ENCODE measurements at places on chromosomes 3 and 15. TPM values are rescaled to one million over a fixed set of nuclear protein-coding genes. Genes with fewer than 3 reads are reported as not detected.

DNA sequence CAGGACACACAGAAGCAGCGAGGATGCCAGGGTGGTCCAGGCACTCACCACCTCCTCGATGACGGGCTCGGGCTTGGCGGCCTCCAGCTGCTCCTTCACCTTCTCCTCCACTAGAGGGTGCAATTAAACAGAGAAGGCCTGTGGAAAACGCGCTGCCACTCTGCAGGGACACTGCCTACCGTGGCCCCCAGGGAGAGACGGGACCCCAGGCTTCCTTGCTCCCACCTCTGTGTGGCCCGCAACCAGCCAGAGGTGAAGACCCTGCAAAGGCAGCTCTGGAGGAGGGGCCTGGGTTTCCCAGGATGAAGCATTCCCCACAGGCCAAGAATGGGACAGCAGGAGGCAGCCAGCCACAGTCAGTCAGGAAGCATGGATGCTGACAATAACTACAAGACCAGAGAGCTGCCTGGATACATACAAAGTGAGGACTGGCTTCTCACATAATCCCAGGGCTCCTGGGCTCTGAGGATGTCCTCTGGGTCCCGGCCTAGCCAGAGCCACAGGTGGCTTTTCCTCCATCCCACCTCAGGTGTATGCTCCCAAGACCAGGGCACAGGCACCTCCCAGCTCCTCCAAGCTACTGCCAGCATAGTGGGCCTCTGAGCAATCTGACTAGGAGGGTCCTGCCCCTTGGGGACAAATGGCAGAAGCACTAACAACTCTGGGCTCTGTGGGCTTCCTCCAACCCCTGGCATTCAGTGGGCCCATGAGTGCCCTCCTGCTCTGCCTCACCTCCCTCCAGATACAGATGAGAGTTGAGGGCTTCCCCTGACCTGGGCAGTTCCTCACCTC lies 46.2 kb downstream of the PTH1R start:
- H3K27me3 ChIP-seq: no peaks in the 10 kb centered on the region
- peaks cover 8% of the 10 kb centered on the region for H3K4me1 ChIP-seq
- peak; percentile 94 for DNase-seq
- peaks cover 80% of the 10 kb centered on the region for H3K36me3 ChIP-seq
- no peak overlapping the region for H3K27ac ChIP-seq
- H3K4me3 ChIP-seq: no peak overlapping the region

KATNBL1 gene
- 37.3 TPM for total RNA-seq

DNA sequence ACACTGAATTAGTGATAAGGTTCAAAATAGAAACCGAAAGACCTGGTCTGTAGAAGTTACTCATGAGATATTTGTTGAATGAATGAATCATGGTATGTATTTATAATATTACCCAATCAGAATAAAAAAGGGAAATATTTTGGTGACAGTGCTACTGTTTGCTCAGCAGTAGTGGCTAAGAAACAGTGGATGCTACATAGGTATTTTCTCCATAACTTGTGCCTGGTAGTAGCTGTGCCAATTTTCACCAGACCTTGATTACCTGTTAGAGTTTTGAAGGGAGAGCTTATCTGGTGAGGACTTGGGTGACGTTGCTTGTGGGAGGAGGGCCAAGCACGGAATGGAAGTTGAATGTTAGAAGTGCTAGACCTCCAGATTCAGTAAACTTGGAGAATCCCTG lies 14.3 kb downstream of the LIMD1 start:
- DNase-seq: peak; percentile 81
- H3K4me1 ChIP-seq: peaks cover 32% of the 10 kb centered on the region
- H3K27ac ChIP-seq: peak overlapping the region; percentile 73
- peaks cover 9% of the 10 kb centered on the region for H3K36me3 ChIP-seq

GRCh38 chr3:122468896-122469533 lies 45.7 kb downstream of the KPNA1 start:
- no peaks in the 10 kb centered on the region for H3K4me1 ChIP-seq
- DNase-seq: no peak
- H3K36me3 ChIP-seq: peaks cover 8% of the 10 kb centered on the region
- no peak overlapping the region for H3K4me3 ChIP-seq

- peak; percentile 92 for DNase-seq
- peaks cover 22% of the 10 kb centered on the region for H3K4me1 ChIP-seq
- H3K36me3 ChIP-seq: no peaks in the 10 kb centered on the region
- no peaks in the 10 kb centered on the region for H3K27me3 ChIP-seq
- peak overlapping the region; percentile 94 for H3K4me3 ChIP-seq
- peak overlapping the region; percentile 88 for H3K27ac ChIP-seq
Observed at GRCh38 chr3:49469037-49469935, 781 bp upstream of the DAG1 start.

DNA sequence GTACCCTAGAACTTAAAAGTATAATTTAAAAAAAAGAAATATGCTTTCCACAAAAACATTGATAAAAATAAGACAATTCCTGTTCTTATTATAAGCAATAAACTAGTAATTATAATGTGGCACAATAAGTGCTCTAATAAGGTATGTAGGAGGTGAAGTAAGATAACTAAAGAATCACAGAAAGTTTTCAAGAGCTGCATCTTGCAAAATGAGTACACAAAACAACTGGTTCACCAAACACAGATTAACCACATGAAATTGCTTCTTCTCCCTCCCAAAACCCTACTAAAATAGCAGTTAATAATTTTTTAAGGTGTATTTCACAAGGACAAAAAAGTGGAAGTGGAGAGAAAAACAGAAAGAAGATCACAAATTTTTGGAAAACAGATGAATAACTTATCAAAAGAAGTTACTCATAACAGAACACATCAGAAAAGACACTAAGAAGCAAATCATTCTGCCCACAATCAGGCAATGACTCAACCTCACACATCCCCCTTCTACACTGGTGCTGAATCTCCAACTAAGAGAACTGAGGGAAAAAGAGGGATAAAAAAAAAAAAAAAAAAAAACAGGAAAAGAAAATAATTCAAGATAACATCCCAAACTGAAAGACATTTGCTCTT lies 64.2 kb downstream of the TBC1D5 start:
- H3K27ac ChIP-seq: peak overlapping the region; percentile 29
- peaks cover 19% of the 10 kb centered on the region for H3K4me1 ChIP-seq
- H3K36me3 ChIP-seq: no peaks in the 10 kb centered on the region
- DNase-seq: peak; percentile 45
- H3K4me3 ChIP-seq: peak overlapping the region; percentile 14
- H3K27me3 ChIP-seq: no peaks in the 10 kb centered on the region

GRCh38 chr3:26099692-26100091 lies 309.8 kb downstream of the OXSM start:
- no peaks in the 10 kb centered on the region for H3K4me1 ChIP-seq
- H3K27me3 ChIP-seq: no peaks in the 10 kb centered on the region
- H3K4me3 ChIP-seq: no peak overlapping the region
- no peak overlapping the region for H3K27ac ChIP-seq

GLDN gene
- 0.59 TPM for total RNA-seq

TRPM1 gene
- total RNA-seq: under 0.01 TPM

GATA2 gene
- 0.88 TPM for total RNA-seq

DNA sequence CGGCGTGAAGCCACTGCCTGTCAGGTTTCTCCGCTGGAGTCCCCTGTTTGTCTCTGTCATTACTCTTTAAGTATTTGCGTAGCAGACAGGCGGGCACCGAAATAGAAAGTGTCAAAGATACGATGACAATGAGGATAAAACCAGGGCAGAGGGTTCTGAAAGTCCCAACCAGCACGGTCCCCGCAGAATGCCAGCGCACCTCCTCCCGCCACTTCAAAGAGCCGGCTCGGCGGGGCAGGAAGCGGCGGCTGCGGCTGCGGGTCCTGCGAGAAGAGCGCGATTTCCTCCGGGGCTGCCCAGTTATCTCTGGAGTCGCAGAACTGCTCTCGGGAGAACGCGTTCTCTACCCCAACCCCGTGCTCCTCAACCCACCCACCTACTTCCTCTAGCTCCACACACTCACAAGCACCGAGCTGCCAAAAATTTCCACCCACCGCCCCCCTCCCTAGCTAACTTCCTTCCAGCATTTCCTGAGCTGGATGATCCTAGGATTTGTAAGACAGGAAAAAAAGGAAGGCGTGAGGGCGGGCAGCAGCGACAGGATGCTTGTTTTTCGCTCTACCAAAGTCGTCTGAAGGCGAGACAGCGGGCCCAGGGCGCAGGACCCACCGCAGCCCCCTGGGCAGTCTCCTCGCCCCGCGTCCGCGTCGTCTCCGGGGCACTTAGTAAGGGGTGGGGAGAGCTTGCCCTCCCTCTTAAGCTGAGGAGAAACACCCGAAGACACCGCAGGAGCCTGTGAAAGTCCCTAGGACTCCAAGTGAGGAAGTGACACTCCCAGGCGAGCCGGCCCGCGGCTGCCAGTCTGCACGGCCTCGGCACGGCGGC lies at the start of gene ARHGAP31:
Gene ARHGAP31 (plus strand): TSS at position 513 of the 825 bp plus-strand sequence. CDS start 522 bp downstream, outside the sequence.
- H3K36me3 ChIP-seq: peaks cover 17% of the 10 kb centered on the region
- peak within 1 kb of the TSS; percentile 85 for H3K27ac ChIP-seq
- peak; percentile 79 for DNase-seq
- no peaks in the 10 kb centered on the region for H3K27me3 ChIP-seq
- H3K4me3 ChIP-seq: peak within 1 kb of the TSS; percentile 86
- peaks cover 29% of the 10 kb centered on the region for H3K4me1 ChIP-seq

TRPC1 gene
- 19.9 TPM for total RNA-seq

DNA sequence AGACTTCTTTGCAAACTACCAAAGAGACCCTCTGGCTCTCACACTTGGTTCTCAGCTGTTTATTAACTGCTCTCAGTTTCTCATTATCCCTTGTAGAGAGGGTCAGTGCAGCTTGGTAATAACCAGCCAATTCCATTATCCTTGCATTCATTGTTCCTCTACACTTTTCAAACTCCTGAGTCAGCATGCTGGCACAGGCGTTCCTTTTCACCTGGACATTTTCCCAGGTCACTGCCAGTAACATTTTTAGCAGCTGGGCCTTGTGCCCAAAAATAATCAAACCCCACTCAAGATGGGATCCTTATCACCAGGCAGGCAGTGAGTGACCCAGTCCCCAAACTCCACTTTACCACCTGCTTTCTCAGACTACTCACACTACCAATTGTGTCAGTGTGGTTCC lies 4.8 kb upstream of the SUMF1 start:
- no peak overlapping the region for H3K4me3 ChIP-seq
- peaks cover 15% of the 10 kb centered on the region for H3K4me1 ChIP-seq
- no peak overlapping the region for H3K27ac ChIP-seq

EPHA3 gene
- 12.7 TPM for total RNA-seq

DNA sequence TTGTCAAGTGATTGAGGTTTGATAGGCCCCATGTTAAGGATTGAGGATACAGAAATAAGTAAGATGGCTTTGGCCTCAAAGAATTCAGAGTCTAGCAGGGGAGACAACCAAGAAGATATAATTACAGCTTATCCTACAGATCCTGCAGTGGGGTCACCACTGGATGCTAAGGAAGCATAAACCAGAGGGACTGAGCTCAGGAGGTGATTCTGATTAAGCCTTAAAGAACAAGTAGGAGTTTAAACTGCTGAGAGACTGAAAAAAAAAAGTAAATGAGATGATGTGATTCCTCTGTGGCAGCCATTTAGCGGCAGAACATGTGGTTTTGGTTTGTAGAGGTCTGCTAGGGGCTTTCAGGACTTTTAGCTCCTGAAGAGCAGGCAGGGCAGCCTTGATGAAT lies 72.1 kb upstream of the ROPN1 start:
- no peak for DNase-seq
- H3K27me3 ChIP-seq: peaks cover 12% of the 10 kb centered on the region
- no peaks in the 10 kb centered on the region for H3K4me1 ChIP-seq
- no peak overlapping the region for H3K27ac ChIP-seq
- no peaks in the 10 kb centered on the region for H3K36me3 ChIP-seq
- no peak overlapping the region for H3K4me3 ChIP-seq
